ENCODE measurements at places on chromosomes 2 and 18.

- no peak for DNase-seq
These were observed 195.4 kb downstream of the FAM210A start for GRCh38 chr18:13530879-13531387.

- DNase-seq = no peak
These were observed 189.0 kb downstream of the GALNT1 start for GRCh38 chr18:35770376-35771014.

DNA sequence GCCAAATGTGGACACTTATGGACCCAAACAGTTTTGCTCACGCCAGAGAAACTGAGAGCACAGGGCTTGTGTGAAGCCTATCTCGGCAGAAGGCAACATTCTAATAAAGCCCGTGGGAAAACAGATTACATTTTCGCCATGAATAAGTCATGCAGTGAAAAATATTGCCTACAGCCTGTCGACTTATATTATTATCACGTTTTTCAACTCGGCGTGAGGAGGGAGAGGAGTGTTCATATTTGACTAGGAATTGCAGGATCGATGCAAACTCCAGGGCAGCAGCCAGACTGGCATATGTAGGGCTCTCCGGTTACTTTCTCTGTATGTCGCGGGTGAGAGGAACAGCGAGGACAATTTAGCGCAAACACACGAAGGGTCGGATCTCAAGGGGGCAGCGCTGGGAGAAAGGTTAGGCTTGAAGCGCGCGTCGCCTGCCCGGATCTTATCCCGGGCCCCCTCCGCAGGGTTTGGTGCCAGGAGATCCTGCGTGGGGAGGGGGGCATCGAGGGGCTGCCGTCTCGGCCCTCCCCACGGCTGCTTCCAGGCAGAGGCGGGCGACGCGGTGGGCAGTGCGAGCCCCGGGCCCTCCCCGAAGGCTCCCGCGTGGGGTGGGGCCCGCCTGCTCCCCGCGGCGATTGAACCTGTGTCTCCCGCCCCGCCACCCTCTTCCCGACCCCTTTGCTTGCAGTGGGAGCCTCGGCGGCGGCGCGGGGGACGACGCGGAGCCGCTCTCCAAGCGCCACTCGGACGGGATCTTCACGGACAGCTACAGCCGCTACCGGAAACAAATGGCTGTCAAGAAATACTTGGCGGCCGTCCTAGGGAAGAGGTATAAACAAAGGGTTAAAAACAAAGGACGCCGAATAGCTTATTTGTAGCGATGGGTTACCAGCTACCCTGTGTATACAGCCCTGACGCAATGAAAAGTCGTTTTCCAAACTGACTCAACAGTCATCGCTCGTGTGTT lies 4.4 kb downstream of the ADCYAP1 start:
- no peak for DNase-seq

DNA sequence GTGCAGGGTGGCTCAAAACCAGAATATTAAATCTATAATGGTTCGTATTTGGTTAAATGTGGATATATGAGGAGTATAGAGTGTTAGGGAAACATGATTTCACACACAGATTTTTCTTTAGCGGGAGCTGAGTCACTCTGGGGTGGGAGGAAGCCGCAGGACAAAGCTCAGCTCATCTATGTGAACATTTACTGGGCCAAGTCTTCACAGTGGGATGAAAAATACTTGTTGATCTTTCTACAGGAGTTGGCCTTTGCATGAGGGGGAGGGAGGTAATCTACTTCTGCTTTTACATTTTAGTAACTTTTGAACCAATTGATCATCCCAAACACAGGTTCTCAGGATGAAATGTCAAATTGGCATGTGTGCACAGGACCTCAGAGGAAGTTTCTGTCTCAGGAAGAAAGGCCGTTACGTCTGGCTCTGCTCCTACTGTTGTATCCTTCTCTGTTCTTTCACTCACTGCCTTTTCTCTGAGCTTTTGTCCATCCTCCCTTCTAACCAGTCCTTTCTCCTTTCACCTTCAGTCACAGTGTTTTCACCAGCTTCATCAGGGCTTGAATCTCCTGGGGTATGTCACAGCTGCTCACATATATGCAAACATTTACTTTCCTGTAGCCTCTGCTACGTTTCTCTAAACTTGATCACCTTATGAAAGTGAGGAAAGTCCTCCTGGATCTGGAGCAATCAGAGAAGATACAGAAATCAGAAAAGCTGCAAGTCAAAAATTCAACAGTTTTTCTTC lies 943.3 kb upstream of the FANCL start:
- DNase-seq = no peak

DNA sequence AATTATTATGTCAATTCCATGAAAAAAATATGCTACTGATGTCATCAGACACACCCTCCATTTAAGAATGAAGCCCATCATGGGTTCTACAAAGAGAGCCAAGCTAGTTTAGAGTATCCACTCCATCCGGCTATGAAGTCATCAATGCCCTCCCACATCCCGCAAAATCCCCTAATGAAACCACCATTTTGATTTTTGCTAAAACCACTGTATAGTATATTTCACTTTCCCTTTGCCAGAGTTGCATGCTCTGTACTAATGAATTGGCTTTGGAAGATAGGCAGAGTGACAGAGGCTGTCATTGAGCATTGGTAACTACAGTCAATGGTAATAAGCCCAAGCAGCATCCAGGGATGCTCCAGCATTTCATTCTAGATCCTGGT lies 118.6 kb downstream of the ANKRD44 start:
- DNase-seq = no peak

DNA sequence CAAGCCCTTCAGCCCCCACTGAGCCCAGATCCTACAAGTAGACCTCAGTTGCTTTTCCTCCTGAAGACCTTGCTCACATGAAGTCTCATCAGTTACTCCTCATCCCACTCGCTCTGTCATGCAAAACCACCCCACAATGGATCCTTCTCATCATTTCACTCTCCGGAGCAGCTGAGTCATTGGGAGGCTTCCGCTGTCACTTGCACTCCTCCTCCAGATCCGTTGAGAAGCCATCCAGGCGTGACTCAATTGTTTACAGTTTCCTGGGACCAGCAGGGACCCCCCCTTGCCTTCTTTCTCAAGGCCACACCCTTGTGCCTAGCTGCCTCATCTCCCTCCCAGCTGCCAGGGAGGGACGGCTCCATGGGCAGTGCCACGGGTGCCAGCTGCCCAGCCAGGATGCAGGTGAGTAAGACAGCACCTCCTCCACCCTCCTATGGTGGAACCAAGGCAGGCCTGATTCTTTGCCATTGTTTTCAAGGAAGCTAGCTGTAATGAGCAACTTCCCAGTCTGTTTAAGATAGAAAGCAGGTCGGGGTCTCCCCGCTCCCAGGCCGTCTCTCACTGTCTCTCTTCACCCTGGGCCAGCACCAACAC lies 16.3 kb downstream of the GPR55 start:
- DNase-seq = no peak

GRCh38 chr2:5933669-5934068 lies 241.5 kb downstream of the SOX11 start:
- DNase-seq = no peak

DNA sequence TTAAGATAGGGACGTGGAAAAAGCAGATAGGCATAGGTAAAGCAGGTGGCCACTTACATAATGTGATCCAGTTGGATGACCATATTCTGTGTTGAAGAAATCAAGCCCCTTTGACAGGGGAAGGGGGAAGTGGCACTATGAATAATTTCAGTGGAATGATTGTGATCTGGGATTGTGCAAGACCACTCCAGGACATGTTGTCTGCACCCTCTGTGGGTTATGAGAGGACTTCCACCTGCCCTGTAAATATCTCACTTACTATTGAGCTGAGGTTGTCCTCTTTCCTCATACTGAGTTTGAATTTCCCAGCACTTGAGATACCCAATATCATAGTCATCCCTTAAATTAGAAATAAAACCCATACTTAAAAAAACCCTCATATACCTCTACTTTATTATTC lies 220.7 kb downstream of the IRS1 start:
- no peak for DNase-seq

GRCh38 chr2:80380736-80381135 lies 76.2 kb upstream of the LRRTM1 start:
- no peak for DNase-seq

GRCh38 chr2:141200191-141200590 lies 930.6 kb downstream of the LRP1B start:
- no peak for DNase-seq

- no peak for DNase-seq
These were observed 13.0 kb downstream of the XDH start for GRCh38 chr2:31401580-31401979.

DNA sequence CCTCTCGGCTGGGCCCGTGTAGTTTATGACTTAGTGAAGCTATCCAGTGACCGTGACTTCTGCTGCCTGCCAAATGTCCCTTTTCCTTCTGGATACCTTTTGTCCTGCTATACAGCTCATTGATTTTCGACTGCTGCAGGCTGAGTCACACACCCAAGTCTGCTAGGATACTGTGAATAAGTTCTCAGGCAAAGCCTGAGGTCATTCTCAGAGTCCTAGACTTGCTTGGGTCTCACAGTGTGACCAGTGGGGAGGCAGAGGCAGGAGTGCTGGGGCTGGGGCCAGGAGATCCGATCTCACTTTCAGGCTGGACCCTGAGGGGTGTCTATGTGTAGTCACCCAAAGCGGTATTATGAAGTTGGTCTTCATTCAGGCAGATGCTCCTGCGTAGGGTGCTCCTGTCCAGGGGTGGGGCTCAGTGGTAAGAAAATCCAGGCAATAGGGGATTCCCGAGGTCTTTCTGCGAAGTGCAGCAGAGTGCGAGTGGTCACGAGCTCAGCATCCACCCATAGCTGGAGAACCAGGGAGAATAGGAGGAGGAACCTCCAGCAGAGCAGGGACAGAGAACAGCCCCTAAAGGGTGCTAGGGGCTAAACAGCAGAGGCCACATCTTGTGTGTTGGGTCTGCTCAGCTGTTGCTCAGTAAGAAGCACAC lies 268.6 kb upstream of the NCKAP5 start:
- no peak for DNase-seq

DNA sequence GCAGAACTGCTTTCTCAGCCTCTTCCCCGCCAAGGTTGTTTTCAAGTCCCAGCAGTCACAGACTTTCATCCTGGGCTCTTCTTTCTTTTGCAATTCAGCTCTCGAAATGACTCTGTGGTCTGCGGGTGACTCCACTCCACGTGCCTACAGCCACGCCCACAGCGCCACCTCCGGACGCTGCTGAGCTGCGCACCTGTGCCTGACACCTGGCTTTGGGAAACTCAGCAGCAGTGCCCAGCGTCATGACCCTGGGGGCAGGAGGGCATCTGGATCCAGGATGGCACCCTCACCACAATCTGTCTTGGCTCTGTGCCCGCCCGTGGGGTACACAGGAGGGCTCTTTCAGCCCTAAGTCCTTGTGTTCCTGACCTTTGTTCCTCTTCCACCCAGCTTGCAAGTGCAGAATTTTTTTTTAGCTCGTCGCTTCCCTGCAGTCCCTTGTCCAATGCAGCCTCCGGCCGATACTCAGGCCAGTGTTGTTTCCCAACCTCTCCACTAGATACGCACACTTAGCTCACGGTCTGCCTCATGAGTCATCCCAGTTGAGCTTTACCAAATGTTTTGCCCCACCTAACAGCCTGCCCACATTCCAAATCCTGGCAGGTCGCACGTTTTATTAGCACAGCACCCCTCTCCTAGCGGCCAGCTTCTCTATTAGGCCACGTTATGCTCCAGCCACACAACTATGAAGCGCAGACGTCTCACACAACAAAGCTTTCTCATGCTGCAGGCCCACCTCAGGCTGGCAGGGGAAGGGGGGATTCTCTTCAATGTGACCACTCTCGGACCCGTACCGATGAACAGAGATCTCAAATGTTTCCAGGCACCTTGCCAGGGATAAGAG lies 6.5 kb upstream of the CAPN10 start:
- DNase-seq = peak; percentile 78

GRCh38 chr2:57373530-57373929 lies 673.1 kb upstream of the VRK2 start:
- no peak for DNase-seq

- DNase-seq = no peak
These were observed 101.2 kb upstream of the FSHR start for GRCh38 chr2:49255409-49255971.

DNA sequence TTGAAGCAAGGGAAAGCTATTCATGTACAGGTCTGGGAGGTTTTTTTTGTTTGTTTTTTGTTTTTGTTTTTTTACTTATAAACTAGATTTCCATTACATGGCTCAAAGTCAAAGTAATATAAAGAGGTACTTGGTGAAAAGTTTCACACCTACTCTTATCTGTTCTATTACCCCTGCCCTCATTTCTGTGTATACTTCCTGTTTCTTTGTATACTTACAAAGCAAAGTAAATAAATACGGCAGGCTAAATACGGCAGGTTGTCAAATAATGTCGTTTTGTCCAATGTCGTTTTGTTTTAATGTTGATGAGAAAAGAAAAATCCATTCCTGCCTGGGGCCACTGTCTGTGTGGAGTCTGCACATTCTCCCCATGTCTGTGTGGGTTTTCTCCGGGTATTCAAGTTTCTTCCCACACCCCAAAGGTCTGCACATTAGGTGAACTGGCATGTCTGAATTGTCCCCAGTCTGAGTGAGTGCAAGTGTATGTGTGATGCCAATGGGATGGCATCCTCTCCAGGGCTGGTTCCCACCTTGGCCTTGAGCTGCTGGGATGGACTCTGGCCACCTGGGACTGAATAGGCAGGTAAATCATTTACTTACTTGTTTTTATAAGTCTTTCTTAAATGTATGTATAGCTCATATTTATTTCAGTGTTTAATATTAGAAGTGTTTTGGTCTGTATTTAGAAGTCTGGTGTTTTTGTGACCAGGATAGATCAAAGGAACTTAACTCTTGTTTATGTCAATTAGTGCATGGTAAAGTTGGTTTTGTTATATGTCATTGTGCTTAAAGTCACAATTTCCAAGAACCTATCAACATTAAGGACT lies 13.4 kb downstream of the STAMBP start:
- DNase-seq = no peak

DNA sequence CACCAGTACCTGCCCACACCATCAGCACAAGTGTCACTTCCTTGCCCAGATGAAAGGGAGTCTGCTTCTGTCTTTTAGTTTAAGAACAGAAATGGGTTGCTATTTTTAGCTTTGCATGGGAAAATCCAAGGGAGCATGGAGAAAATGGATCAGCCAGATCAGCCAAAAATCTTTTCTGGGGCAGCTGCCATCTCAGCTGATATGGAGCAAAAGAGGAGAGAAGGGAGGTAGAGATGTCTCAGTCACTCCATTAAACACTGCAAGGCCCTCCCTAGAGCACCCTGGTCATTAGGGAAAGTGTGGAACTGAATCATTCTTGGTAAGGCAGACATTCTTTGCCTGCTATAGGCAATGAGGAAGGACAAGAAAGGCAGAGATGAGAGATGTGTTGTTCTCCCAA lies 79.9 kb downstream of the CTAGE1 start:
- DNase-seq = no peak

GRCh38 chr18:3114451-3114850 lies 101.5 kb upstream of the LPIN2 start:
- DNase-seq = no peak

GRCh38 chr2:28662468-28663181 lies 89.0 kb upstream of the PPP1CB start:
- no peak for DNase-seq

DNA sequence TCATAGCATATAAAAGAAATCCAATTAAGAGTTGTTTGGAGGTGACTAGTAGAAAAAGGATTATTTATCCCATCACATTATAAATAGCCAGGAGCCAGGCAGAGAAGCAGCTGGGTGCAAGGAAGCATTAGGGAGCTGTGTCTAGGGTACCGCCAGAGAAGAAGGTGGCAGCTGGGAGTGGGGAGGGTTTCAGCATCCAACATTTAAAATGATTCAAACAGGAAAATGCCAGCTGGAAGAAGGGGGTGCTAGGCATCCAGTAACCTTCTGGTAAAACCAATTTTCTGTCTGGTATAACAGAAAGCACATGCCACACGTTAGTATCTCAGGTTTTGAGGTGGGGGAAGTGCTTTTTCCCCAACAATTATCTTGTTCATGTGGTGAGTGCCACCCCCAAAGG lies 452.4 kb downstream of the ZEB2 start:
- DNase-seq = no peak

Measured in activated effector memory CD4-positive, alpha-beta T cell treated with Interleukin-2 at 50 U/mL for 16 hours (primary cell).